ENCODE measurements at places on chromosomes 2 and 18. TPM values are rescaled to one million over a fixed set of nuclear protein-coding genes. Genes with fewer than 3 reads are reported as not detected.

DNA sequence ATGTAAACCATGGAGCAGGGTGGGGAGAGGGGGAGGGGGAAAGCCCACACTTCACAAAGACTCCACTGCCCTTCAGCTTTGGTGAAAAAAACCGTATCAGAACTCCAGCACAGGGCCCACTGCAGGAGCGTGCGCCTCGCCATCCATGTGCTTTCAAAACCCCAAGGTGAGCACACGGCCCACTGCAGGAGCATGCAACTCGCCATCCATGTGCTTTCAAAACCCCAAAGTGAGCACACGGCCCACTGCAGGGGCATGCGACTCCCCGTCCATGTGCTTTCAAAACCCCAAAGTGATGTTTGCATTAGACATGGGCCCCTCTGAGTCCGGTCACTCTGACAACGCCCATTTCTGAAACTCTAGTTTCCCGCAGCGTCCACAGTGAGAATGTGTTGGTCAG lies 7.8 kb downstream of the TXNL4A start:
- DNase-seq, result no peak

DNA sequence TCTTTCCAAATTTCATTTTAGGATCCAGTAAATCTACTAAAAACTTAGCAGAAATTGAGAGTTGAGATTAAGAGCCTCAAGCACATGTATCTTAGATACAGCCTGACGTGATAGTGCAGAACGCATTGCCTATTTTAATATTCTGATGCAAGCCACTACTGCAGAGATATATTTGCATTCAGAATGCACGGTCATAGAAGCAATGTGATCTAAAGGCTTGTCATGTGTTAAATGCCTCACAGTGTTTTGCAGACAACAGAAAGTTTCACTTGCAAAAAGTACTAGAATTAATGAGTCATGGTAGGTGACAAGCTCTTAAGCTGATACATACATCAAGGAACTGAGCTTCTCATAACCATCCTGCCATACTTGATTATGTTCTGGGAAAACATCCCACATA lies 886.7 kb upstream of the CHAC2 start:
- no peak for DNase-seq

GRCh38 chr18:57668021-57668420 lies 46.4 kb upstream of the NARS1 start:
- DNase-seq, result no peak

- peak; percentile 76 for DNase-seq
Measured at GRCh38 chr2:202870431-202871299, 901 bp downstream of the ICA1L start.

GRCh38 chr18:57437766-57438671 lies 2.8 kb downstream of the ONECUT2 start:
- DNase-seq, result no peak

Gene REG1B
- polyA plus RNA-seq, result not detected

Gene DNAH7
- 7.4 TPM for polyA plus RNA-seq

Gene ANKRD30B
- not detected for polyA plus RNA-seq
